ENCODE measurements at places on chromosomes 11 and 22.
A peak's percentile ranks its signal among the peaks of the same experiment; 100 is the strongest.

DNA sequence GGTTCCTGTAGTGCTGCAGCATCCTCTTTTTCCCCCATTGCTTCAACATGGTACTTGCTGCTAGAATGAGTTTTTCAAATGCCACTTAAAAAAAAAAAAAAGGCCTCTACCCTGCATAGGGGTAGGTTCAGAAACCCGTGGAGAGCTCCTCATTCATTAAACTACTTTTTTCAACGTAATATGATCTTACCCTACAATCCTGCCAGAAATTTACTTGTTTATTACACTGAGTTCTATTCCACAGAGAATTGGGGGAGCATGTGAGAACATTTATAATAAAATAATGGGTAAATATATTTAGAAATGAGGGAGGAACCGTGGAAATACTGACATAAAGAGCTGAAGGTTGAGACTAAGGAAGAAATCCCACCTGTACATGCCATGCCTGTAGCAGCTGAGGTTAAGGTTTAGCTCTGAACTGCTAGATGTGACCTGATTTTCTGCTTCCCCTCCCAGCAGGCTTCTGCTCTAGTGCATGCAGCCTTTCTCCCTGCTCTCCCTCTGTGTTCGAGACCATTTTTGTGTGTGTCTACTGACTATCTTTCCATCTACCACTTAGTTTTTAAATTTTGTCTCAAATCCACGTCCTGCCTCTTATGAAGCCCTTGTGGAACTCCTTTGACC is 225.7 kb downstream of the DDX10 start:
- no peak for DNase-seq

GRCh38 chr11:119673759-119674336 is 55.2 kb downstream of the NECTIN1 start:
- no peak for DNase-seq

DNA sequence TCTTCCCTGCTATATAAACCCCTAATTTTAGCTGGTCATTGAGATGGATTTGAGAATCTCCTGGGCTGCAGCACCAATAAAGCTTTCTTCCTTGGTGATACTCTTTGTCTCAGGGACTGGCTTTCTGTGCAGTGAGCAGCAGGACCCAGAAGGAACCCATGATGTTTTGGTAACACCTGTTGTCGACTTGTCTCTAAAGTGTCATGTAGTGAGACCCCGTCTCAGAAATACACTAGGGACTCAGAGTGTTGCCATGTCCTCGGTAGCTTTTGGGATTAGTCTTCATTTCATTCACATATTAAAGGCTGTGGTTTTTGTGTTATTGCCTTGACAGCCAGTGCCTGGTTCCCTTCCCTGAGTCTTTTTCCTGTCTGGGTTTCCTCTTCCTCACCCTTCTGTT is 1078.7 kb downstream of the TBC1D22A start:
- DNase-seq, result no peak

- DNase-seq, result no peak
These were observed 65.3 kb downstream of the BCL2L13 start for GRCh38 chr22:17703811-17704210.

DNA sequence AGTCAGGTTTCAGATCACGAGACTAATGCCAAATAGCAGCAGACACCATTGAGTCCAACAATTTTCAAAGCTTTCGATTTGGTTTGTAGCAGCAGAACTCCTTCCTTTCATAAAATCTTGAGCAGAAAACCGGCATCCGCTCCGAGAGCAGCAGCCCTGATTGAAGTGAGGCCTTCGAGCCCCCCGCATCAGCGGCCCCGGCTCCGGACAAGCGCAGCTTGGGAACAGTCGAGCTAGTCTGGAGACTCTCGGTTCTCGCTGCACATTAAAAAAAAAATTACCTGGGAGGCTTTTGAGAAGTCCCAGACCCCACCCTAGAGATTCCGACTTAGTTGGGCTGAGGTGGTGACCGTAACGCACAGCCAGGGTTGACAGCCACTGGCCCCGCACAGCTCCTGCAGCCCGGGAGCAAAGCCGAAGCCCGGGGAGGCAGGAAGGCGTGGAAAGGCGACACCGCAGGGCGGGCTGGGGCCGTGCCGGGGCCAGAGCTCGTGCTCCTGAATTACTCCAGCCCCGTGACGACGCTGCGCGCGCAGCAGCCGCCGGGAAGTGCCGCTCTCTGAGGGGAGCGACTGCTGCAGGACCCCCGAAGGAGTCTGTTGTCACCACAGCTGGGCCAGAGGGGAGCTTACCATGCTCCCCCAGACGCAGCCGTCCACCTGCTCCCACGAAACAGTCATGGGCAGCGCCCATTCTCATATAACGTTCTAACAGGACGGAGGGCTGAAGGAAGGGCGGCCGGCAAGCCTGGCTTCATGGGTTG is 57.8 kb downstream of the SPATA19 start:
- DNase-seq, result no peak

DNA sequence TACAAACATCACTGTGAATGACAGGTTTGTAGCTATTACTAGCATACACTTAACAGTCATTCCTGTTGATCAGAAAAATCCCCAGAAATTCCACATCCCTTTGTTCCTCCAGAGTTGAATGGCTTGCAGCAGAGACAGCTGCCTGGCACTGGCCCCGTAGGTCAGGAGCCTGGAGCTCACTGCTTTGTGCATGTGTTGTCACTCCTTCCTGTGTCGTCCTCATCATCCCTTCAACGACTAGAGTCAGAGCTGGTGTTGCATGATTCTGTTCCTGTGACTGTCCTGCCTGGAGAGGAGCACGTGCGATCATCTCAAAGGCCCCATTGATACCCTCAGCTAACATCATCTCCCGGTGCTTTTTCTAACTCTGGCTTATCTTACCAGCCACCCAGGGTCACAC is 58.3 kb downstream of the LDLRAD3 start:
- peak; percentile 26 for DNase-seq

DNA sequence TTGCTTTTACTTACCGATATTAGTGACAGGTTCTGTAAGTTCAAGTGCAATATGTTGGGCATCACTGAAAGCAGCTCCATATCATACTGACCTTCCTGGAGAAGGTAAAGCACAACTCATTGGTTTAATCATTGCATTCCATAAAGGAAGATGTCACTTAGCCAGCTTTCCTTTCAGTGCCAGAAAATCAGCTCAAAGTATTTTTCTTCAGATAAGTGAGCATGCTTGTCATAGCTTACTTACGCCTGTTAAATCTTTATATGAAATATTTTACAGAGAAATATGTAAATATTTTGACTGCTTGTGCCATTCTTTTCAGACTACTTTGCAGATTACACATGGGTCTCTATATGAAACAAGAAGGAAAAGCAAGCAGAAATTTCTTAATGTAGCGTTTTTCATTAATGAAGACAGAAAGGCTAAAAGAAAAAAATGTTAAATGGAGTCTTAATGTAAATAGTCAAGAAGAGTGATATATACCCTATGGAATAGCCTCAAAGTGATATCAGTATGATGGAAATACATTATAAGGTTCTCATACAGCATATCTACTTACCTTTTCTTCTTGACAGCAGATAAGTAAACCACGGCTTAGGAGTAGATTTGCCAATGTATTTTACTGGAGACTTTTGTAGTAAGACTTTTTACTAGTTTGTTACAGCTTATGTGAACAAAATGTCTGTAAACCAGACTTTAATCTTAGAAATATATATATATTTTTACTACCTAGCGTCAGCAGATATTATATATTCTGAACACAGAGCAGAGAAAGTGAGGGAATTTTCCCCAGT is 649.7 kb downstream of the METTL15 start:
- no peak for DNase-seq

GRCh38 chr11:118106789-118107335 is 20.1 kb upstream of the SMIM35 start:
- DNase-seq, result no peak

- DNase-seq, result no peak
These were observed 277.2 kb upstream of the PLET1 start for GRCh38 chr11:112537846-112538330.

GRCh38 chr11:102111787-102112508 is 1.7 kb downstream of the YAP1 start:
- no peak for DNase-seq

- DNase-seq, result no peak
These were observed 21.7 kb downstream of the WNT11 start for GRCh38 chr11:76184551-76184993.

- DNase-seq, result peak; percentile 85
These were observed 576 bp downstream of the TMEM258 start for GRCh38 chr11:61791737-61792309.

DNA sequence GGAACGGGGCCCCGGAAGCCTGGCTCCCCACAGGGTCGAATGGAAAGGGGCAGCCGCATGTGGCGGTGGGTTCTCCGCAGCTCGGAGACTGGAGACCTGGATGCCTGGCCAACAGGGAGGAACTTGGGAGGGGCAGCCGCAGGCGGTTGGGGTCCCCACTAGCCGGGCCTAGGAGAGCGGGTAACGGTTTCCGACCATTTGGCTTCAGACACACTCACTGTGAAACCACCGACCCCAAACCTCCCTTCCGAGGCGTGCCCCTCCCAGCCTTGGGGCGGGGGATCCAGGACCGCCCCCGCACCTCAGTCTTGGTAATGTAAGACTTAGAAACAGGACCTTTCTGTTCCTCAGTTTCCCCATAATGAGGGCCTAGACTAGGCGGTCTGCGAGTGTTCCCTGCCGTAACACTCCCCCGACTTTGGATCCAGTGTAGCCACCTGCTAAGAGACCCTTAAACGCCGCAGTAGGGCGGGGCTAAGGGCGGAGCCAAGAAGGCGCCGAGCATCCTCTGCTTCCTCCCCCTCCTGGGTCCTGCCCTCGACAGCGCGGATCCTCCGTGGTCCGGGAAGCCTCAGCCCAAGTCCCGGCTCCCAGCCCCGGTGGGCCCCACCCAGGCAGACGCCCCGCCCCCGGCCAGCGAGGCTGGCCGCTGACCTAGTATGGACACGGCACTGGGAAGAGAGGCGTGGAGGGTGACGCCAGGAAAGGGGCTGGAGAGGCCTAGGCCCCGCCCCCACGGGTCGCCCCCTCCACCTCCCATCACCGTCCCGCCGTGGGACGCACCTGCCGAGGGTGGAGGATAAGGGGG is 1.8 kb upstream of the RASGRP2 start:
- DNase-seq, result no peak

DNA sequence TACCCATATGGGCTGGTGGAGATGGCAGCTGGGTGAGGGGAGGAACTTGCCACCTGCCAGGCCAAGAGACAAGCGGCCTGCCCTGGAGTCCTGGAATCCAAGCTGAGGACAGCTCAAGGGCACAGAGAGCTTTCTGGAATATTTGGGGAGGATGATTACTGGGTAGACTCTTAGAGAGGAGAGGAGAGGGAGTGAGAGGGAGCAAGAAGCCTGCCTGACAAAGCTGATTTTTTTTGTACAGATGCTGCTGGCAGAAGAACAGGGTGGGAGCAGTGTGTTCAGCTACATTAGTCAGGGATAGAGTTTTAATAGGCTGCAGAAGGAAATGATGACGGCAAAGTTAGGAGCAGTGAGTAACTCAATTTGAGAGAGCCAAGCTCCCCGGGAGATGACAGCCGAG is 299.3 kb downstream of the NXPE2 start:
- DNase-seq, result no peak

DNA sequence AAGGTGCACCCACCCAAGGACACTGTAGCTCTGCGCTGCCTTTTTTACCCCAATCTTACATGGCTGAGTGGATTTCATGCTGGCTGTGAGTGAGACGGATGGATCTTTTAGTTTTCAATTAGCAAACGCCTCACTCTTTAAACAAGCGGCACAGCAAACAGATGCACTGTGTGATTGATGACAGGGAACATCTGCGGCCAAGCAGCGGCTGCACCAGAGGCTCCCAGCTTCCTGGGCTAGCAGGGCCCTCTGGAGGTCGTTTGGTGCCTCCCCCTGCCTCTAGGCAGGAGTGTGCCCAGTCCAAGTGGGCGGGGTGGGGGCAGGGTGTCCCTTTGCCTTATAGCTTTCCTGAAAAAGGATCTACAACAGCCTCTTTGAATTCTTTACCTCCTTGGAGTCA is 2.1 kb upstream of the DRD2 start:
- peak; percentile 73 for DNase-seq

DNA sequence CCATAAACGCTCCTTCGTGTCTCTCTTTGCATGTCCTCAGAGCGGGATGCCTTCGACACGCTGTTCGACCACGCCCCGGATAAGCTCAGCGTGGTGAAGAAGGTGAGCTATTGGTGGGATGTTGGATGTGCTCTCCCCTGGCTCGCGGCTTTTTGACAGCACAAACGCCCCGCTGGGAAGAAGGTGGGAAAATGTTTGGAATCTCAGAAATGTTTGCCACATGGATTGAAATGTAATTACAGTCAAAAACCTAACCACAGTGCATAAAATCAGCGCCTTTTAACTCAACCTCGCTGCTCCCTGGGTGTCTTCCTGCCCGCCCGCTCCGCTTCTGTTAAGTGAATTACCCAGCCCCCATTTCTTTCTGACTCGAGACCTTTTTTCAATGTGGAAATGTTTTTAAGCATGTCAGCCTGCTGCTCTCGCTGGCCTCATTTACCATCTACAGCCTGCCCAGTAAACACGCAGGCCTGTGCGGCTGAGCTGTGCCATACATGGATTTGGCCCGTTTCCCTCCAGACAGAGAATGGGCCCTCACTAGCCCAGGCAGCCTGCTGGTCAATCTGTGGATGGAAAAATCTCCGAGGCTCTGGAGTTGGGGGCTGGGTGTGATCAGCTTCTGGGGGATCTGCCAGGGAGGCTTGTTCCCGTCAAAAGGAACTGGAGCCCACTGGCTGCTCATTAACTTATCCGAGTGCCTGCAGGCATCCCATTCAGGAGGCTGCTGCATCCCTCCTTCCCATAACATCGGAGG is 32.7 kb upstream of the PARVG start:
- DNase-seq, result no peak
